A549 treated with CpdA at 1 μM for 4 hours (cell line): ENCODE measurements at places on chromosomes 13 and 19. TPM values are rescaled to one million over a fixed set of nuclear protein-coding genes. Genes with fewer than 3 reads are reported as not detected.

LRRC63 gene
- total RNA-seq = 0.03 to 0.11 TPM in 2 of 5 replicates, not detected in the others

CEACAM19 gene
- total RNA-seq = 8.2 to 12.9 TPM (median 9.6 TPM) in 5 replicates

KIR2DL4 gene
- not detected in 5 replicates for total RNA-seq

CLEC17A gene
- total RNA-seq = not detected in 5 replicates

SOX21 gene
- 0.77 to 1.5 TPM (median 1.1 TPM) in 5 replicates for total RNA-seq

MIER2 gene
- total RNA-seq = 14.4 to 22.9 TPM (median 18.8 TPM) in 5 replicates

ZNF835 gene
- total RNA-seq = not detected in 5 replicates

ZNF578 gene
- total RNA-seq = not detected in 5 replicates

ZNF766 gene
- 6.5 to 11.9 TPM (median 8.5 TPM) in 5 replicates for total RNA-seq

EDNRB gene
- not detected in 5 replicates for total RNA-seq

ACP7 gene
- total RNA-seq = 0.15 to 0.19 TPM (median 0.17 TPM) in 5 replicates

LILRB4 gene
- 0.07 TPM in 1 of 5 replicates, not detected in the others for total RNA-seq

ATP4B gene
- not detected in 5 replicates for total RNA-seq

SPTBN4 gene
- 0.45 to 1.3 TPM (median 0.92 TPM) in 5 replicates for total RNA-seq

RAB3D gene
- total RNA-seq = 2.4 to 3.5 TPM (median 3.0 TPM) in 5 replicates

C19orf44 gene
- 3.0 to 3.5 TPM (median 3.2 TPM) in 5 replicates for total RNA-seq

LMO7 gene
- total RNA-seq = 33.5 to 51.4 TPM (median 44.3 TPM) in 5 replicates
